ENCODE measurements at places on chromosomes 4 and X.

- DNase-seq: no peak
These were observed 162.2 kb upstream of the NDST4 start for GRCh38 chr4:115275615-115276014.

- no peak for DNase-seq
These were observed 427.2 kb downstream of the FAT4 start for GRCh38 chr4:125741825-125742452.

GRCh38 chrX:113868177-113868576 is 715.7 kb upstream of the HTR2C start:
- no peak for DNase-seq

- DNase-seq: no peak
These were observed 50.5 kb upstream of the NDST3 start for GRCh38 chr4:117983541-117984365.

DNA sequence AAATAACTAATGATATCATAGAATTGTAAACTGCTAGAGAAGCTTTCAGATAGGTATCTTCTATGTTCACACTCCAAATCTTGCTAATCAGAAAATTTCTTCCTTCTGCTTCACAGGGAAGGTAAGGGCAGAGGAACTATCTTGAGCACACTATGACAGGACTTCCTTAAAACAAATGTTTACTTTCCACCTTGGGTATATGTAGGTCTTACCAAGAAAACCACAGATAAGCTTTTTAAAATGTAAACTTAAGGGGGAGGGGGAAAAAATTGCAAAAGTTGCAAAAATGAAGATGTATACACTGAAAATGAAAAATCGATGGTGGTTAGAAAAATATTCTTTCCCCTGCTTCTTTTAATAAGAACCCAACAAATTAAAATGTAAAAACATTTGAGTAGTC is 30.9 kb downstream of the YTHDC1 start:
- DNase-seq: no peak

GRCh38 chrX:30468471-30468870 is 109.1 kb downstream of the TASL start:
- no peak for DNase-seq

DNA sequence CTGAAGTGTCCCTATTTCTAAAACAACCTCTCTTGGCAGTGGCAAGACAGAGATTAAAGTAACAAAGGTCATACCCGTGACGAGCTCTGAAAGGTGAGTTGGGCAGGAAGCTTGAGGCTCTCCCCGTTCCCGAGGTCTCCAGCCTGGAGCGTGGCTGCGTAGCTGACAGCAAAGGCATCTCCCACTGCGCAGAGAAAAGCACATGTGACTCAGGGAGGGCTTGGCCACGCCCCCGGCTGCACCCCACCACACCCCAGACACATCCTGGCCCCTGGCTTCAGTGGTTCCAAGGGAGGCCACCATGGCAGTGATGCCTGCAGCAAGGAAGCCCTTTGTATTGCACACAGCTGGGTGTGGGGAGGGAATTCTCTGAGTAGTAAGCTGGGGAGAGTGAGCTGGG is 23.1 kb downstream of the EVC2 start:
- DNase-seq: no peak

DNA sequence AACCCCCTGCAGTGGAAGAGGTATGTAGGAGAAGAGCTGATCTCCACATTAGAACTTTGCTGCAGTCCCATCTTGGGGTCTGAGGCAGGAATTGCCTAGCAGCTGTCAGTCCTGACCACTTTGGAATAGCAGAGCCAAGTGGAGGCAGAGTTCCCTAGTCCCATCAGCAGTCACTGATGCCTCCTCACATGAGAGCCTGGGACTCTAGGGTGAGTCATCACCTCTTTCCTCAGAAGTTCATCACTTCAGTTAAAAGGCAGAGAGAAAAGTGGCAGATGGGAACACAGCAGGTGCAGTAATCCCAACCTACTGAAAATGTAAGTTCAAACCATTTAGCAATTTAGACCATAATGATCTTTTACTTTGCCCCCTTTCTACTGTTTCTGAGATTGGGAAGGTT is 73.9 kb upstream of the MED14 start:
- DNase-seq: no peak

DNA sequence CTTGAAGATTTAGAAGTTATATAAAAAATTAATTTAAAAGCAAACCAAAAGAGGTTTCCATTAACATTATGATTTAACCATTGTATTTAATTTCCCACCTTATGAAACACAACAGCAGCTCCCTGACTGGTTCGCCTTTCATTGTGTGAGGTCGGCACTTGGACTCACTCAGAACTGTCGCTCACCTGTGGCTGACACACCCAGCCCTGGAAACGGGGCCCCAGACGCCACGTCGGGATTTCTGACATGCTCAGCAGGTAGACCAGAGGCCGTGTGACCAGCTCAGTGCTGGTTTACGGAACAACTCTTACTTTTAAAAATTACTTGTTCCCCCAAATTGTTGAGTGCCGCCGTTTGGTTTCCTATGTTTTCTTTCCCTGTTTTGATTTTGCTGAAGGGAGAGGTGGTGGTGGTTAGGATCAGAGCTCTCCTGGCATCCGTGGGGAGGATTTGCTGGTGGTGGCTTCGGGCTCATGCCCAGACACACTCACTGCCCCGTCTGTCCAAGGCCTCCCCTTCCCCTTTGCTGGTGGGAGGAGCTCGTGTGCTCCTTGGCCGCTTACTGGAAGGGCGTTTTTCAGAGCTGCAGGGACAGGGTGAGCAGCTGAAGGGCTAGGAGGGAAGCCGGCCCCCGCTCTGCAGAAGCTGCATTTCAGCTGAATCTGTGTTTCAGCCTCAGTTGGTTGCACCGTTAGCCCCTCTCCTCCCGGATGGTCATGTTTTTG is 59.2 kb downstream of the CPLX1 start:
- no peak for DNase-seq

DNA sequence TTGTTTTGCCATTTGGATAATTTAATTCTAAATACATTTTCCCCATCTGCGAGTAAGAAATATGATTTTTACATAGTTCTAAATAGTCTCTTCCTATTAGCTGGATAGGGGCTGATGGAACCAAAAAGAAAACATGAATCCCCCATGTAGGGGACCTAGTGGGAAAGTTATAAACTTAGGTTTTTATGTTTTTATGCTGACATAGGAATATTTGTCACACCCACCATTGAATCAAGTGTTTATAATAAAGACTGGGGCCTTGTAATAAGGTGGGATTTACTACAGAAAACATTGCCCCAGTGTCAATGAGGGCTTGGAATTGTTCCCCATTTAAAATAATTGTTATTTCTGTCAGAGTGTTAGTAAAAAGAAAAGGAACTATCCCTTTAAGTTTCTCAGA is 2506.6 kb downstream of the PCDH7 start:
- no peak for DNase-seq

DNA sequence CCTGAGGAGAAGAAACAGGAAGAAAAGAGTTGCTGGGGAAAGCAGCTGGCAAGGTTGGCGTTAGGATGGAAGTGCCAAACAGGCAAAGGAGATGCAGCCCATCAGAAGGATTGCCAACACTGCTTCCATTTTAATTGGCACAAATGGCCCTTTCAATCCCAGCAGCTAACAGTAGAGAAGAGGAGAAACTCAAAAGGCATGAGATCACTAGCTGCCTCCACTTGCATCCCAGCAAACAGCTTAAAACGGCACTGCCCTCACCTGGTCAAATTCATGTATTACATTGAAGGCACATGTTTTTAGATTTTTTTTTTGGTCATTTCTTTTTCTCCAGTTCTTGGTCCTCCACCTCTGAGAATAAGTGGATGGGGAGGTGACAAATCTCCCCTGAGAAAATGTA is 14.9 kb upstream of the LOC101059915 start:
- DNase-seq: no peak

- DNase-seq: no peak
These were observed 23.8 kb downstream of the CDKL5 start for GRCh38 chrX:18449236-18449635.

GRCh38 chr4:78735697-78736096 is 40.5 kb upstream of the BMP2K start:
- DNase-seq: no peak

GRCh38 chrX:8196776-8197175 is 25.7 kb upstream of the VCX2 start:
- DNase-seq: no peak

GRCh38 chrX:83022020-83022419 is 486.1 kb upstream of the POU3F4 start:
- DNase-seq: no peak

- DNase-seq: no peak
These were observed 159.8 kb downstream of the SLC4A4 start for GRCh38 chr4:71498625-71499024.

GRCh38 chr4:110087070-110087708 is 111.2 kb downstream of the ELOVL6 start:
- no peak for DNase-seq

DNA sequence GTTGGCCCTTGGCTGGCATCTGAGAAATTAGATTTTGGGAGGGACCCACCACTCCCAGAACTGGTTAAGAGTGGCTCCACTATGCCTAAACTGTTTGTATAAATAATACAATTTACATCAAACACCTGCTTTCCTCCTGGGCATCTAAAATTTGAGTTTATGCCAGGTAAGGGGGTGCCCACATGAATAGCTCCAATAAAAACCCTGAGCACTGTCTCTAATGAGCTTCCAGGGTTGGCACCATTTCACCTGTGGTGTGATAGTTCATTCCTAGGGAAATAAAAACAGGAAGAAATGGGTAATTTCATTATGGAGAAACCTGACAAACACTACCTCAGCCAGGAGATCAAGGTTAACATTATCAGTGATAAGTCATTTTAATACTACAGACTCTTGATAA is 119.7 kb downstream of the FRYL start:
- no peak for DNase-seq

- DNase-seq: no peak
These were observed 18.8 kb downstream of the SPACA5 start for GRCh38 chrX:48025561-48025960.

- DNase-seq: no peak
These were observed 81.0 kb upstream of the ESX1 start for GRCh38 chrX:104335756-104336155.

GRCh38 chr4:152265149-152265621 is 270.7 kb downstream of the FBXW7 start:
- no peak for DNase-seq

GRCh38 chr4:66974665-66975064 is 570.6 kb downstream of the CENPC start:
- no peak for DNase-seq

GRCh38 chrX:18873836-18874235 is 110.1 kb downstream of the PHKA2 start:
- DNase-seq: no peak

GRCh38 chrX:39921838-39922237 is 175.9 kb downstream of the BCOR start:
- DNase-seq: no peak

GRCh38 chrX:9340598-9341290 is 124.1 kb upstream of the TBL1X start:
- DNase-seq: no peak

- no peak for DNase-seq
These were observed 350.1 kb downstream of the GRXCR1 start for GRCh38 chr4:43242606-43243005.

DNA sequence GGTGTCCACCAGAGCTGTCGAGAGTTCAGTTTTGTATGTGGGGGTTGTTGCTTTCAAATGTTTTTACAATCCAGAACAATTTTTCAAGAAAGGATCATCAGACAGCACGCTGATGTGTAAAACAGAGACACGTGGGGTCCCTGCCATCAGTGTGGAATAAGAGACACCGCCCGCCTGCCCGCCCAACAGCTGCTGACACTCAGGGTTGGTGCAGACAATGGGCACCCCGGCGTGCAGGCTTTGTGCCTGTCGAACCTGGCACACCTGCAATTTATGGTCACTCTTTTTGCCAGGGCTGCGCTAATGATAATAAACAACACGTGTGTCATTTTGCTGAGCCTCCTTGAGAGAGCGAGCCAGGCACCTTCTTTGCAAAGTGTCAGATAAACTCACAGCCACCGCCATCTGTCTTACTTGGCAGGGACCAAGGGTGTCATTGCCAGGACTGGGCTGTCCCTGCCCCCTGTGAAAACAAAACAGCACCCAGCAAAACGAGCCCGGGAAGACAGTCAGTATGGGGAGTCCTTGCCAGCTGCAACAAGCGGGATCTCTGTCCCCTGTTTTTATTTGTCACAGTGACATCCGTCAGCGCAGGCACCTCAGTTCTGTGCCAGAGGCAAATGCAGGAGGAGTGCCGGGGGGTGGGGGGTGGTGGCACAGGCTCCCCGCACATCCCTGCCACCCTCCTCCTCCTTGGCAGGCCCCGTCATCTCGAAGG is 69.1 kb downstream of the PSAPL1 start:
- DNase-seq: no peak

DNA sequence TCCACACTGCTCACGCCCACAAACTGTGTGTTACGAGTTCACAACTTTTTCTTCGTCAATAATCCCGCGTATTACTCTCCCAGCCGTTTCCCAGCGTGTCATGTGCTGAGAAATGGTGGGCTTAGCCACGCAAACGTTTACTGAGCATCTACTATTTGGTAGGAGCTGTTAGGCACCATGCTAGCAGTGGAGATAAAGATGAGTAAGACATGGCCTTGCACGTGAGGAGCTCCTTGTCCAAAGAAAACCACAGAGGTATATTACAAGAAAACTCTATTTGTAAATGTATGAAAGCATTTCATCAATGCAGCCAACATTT is 821 bp upstream of the TMEM128 start:
- no peak for DNase-seq

- DNase-seq: no peak
These were observed 976 bp downstream of the PHKA1 start for GRCh38 chrX:72713130-72713529.

DNA sequence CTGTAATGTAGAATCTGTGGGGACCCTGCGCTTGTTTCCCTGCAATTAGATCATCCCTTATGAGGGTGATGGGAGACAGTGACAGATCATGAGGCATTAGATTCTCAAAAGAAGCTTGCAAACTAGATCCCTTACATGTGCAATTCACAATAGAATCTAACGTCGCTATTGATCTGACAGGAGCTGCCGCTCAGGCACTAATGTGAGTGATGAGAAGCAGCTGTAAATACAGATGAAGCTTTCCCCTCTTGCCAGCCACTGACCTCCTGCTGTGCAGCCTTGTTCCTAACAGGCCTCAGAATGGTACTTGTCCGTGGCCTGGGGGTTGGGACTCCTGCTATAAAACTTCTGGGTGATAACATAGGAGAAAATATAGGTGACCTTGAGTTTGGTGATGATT is 1076.8 kb downstream of the PDHA2 start:
- no peak for DNase-seq
